ENCODE measurements at places on chromosomes 11 and 22.

DNA sequence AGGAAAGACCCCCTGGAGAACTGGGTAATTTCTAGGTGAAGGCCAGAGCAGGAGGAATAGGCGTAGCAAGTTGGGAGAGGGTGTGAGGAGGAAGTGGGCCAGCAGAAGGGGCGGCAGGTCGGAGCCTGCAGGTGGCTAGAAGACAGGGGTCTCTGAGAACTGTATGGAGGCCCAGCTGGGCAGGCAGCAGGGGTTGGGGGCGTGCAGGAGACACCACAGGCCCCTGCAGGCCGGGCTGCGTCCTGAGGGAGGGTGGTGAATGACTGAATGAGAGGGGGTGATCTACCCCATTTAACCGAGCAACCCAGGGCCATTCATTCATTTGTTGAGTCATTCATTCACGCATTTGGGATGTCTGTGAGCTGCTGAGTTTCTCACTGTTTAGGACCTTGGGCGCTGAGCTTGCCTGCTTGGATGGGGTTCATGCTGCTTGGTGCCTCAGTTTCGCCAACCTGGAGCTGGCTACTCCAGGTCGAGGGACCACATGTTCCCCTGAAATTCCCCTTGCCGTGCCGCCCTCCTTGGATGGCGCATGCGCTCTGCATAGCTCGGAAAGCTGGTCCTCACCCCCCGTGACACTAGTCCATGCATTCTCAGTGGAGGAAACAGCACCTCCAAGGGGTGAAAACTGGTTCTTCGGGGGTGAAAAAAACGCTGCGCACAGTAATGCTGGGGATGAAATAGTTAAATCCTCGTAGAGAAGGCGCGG lies 15.6 kb downstream of the MPPED1 start:
- no peak for DNase-seq

- DNase-seq: peak; percentile 6
These were observed 18.4 kb downstream of the TECTA start for GRCh38 chr11:121119440-121119839.

DNA sequence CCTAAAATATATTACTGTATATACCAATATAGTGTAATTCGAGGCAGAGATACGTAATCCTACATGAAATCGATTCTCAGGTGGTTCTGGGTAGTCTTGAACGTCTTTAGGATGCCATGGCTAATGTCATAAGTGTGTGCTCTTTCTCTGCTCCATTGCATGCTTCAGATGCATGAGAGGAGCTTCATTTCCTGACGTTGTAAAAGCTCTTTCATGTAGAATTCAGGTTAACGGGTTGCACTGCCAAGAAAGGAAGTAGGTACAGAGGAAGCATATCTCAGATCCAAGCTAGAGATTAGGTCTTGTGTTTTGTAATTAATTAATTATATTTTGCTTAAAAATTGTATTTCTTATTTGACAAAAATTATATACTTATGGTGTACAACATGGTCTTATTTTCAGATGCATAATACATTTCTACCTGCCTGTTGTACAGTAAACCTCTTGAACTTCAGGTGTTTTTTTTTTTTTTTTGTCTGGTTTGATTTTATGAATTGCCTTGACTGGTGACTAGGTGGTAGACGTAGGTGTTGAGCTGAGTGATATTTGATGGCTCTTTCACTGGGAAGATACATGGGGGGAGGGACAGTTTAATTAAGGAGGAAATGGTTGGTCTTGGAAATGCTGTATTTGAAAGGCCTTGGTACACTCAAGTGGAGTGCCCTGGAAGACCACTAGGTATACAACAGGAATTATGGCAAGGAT lies 9.3 kb downstream of the NUP50 start:
- no peak for DNase-seq

DNA sequence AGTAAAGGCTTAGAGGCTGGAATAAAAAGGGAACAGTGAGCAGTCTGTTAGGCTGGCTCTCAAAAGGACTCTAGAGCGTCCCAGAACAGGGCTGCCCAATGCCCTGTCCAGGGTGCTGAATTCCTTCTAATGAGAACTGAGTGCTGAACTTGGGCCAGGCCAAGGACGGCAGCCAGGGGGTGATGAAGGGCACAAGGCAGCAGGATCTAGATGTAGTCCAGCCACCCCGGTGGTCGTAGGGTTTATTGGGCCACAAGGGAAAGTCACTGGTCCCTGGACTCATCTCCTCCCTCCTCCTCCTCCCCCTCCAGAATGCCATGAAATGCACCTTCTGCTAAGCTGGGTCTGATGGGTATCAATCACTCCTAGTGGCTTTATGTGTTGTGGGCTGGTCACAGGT lies 19.2 kb downstream of the NPTXR start:
- DNase-seq: peak; percentile 82

DNA sequence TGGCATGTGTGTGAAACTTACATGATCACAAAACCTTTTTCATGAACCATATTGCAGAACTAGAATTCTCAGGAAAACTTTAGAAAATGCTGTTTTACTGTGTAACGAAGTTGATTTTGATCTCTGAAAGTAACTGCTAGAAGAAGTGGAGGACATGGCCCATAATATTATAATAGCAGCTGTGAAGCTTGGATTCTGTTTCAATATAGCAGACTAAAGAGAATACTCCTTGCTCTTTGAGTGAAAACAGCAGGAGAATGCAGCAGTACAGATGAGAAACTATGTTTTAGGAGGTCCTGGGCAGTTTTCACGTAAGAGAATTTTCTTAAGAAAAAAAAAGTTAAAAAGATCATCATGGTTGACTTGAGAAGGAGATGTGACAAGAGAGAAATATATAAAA lies 76.7 kb upstream of the POU2AF2 start:
- no peak for DNase-seq

DNA sequence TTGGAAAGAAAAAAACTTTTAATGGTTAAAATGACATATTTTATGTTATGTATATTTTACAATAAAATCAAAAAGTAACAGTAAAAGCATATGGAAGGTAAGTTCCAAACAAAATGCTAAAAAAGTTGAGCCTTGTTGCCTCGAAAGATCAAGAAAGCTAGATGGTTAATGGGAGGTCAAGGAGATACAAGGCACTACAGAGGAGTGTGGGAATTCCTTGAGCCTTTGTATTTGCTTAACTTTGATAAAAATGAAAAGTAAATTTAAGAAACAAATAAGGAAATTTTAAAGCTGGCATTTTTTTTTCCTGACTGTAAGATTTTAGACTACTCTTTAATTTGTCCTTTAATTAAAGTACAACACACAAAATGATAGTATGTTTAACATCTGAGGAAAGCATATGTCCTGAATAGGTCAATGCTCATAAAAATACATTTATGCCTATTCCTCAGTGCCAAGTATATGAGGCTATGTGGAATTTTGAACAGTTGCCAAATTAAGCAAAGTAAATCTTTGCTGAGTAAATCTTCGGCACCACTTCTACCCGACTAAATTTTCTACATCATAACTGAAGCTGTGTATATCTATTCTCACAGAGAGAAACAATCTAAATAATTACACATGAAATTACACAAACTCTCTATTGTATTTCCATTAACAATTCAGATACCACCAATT lies 108.8 kb downstream of the TTC28 start:
- peak; percentile 32 for DNase-seq

DNA sequence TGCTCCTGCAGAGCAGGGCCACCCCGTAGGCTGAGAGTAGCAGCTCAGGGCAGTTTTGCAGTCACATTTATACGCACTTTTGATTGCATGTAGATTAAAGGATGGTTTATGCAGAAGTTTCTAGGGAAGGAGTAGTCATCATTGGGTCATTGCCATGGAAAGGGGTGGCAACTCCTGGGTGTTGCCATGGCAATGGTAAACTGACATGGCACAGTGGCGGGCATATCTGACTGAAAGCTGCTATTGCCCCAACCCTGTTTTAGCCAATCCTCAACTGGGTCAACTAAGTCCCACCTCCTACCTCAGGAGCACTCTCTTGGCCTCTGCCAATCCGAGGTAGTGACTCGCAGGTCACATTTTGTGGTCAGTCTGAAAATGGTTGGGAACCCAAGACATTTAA lies 2.4 kb upstream of the ARSA start:
- DNase-seq: no peak

- DNase-seq: no peak
These were observed 1.1 kb downstream of the ALG8 start for GRCh38 chr11:78138291-78138690.

DNA sequence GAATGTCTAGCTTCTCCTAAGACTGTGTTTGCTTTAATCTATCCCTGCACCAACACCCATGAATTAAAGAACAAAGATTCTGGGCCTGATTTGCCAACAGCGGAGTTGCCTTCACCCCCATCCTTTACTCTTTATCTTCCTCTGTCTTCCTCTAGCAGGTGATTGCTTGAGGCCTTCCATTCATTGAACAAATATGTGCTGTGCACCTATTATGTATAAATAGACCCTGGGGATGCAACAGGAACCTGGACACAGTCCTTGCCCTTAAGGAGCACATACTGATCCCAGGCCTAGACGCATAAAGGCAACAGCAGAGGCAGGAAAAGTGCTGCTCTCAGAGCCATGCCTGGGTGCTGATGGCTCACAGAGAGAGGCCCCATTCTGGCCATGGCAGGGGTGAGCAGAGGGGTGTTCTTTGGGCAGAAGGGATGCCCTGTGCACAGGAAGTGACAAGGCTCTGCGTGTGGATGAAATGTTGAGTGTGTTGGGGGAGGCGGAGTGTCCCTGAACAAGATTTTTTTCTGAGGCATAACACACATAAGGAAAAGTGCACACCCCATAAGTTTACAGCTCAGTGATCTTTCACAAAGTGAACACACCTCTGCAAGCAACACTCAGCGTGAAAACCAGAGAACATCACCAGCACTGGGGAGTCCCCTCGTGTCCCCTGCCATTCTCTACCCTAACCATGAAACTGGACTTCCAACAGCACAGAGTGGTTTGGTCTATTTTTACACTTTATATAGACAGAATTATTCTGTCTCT lies 145.9 kb downstream of the GRIK4 start:
- no peak for DNase-seq

DNA sequence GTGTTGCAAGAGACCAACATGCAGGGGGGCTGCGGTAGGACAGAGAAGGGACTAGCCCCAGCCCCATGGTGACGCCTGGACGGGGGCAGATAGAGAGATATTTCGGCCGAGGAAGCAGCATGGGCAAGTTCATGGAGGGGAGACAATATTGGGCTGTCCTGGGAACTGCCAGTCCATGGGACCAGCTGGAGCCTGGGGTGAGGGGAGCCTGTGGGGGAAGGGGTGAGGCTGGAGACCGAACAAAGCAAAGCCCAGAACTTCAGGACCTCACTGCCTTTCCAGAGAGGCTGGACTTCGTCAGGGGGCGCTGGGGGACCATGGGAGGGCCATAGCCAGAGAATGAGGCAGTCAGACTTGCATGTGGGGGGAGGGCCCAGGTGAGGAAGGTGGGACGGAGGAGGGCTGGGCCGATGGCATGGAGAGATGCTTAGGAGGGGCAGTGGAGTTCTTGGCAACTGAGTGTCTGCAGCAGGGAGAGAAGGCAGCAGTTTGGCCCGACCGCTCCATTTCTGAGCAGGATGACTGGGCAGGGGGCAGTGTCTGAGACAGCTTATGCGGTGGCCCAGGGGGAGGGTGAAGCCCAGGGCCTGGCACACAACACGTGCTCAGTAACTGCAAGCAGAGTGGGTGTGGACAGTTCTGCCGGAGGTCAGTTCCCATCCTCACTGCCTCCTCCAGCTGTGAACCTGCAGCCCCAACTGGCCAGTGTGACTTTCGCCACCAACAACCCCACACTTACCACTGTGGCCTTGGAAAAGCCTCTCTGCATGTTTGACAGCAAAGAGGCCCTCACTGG lies 712 bp downstream of the UPK3A start:
- no peak for DNase-seq

GRCh38 chr11:2138068-2138430 lies 1.1 kb downstream of the IGF2 start:
- DNase-seq: no peak

DNA sequence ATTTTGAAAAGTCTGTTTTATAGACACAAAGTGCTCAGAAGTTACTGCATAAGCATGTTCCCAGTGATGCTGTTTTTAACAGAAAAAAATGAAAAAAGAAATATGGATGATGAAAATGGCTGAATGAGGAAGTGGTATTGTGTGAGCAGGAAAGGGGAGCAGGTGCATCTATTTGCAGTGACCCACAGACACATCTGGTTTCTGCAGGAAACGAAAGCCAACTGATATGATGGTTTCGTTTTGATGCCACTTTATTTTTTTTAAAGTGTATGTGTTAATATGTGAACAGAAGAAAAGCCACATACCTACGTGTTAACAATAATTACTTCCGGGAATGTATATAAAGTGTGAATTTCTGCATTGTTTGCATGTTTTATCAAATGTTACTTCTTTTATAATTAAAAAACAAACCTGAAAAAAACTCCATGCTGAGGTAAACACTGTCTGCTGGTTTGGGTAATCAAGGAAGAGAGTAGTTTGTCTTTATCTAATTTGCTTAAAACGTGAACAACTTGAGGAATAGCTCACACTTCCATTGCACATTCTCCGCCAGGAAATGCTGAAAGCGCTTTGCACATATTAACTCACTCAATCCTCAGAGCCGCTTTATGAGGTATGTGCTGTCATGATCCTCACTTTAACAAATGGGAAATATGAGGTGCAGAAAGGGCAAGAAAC lies 1335.9 kb downstream of the TBC1D22A start:
- DNase-seq: no peak

- no peak for DNase-seq
These were observed 365.3 kb downstream of the CTTN start for GRCh38 chr11:70763606-70764005.

- DNase-seq: no peak
These were observed 14.2 kb downstream of the PPME1 start for GRCh38 chr11:74185285-74185684.

GRCh38 chr11:130719220-130719915 lies 196.9 kb downstream of the SNX19 start:
- peak; percentile 78 for DNase-seq

Data from choroid plexus epithelial cell (primary cell).